Right atrium auricular region (tissue), 2 donors: ENCODE measurements at places on chromosomes 6 and 20. TPM values are rescaled to one million over a fixed set of nuclear protein-coding genes. Genes with fewer than 3 reads are reported as not detected.

Gene SNPH
- total RNA-seq, result 5.0 TPM

Gene C6orf52
- not detected for total RNA-seq

Gene DNAH8
- 0.04 TPM for total RNA-seq

Gene TGM2
- total RNA-seq, result 1,303 TPM

GRCh38 chr6:43847741-43848630 is 78.0 kb downstream of the VEGFA start:
- no peak for DNase-seq

- DNase-seq, result no peak
Observed at GRCh38 chr20:14470977-14471661, 133.7 kb upstream of the FLRT3 start.

DNA sequence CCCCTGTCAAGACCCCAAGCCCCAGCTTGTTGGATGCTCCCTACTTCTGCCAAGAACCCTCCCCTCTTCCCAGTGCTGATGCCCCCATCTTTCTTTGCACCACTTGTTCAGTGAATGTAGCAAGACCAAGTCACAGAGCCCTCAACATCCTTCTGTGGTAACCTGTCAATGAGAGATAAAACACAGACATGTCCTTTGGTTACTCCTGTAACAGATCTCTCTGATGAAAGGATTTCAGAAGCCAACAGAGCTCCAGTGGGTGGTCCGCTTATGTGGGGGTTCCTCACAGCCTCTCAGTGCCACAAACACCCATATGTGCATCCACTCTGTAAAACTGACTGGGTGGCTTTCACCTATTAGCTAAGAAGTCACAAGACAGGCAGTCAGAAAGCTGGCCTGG is 93.2 kb upstream of the CST7 start:
- no peak for DNase-seq

GRCh38 chr20:1264727-1265126 is 1.4 kb upstream of the SNPH start:
- no peak for DNase-seq

- peak; percentile 80 for DNase-seq
Observed at GRCh38 chr6:36829919-36830544, 9.2 kb downstream of the CPNE5 start.

DNA sequence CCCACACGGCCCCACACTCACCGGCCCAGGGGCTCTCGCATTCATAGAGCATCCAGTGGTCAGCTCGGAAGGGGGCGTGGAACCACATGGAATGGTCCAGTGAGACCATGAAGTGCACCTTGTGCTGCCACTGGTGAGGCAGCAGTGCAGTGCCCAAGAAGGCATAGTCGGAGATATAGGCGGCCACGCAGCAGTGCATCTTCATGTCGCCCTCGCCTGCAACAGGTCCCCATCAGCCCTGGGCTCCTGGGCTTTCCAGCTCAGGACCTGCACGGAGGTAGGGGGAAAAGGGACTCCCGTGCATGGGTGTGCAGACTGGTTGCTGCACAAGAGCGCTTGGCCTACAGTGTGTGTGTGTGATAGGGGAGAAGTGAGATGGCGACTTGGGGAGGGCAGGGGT is 9.9 kb downstream of the SNX21 start:
- no peak for DNase-seq

GRCh38 chr6:161128230-161128629 is 136.7 kb downstream of the MAP3K4 start:
- DNase-seq, result no peak
